ENCODE measurements at places on chromosomes 4 and X. TPM values are rescaled to one million over a fixed set of nuclear protein-coding genes. Genes with fewer than 3 reads are reported as not detected.

DNA sequence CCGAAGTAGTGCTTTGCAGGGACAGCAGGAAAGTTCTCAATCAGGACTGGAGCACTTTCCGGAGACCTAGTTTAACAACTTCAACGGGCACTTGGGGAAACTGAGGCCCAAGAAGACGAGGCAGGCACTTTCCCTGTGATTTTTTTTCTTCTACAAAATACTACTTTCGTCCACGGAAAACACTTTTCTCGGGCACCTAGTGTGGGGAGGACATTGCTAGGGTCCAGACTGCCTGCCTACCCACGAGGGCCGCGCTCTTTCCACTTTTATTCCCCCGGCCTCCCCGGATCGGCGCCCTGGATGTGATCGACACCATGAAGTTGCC is 125.4 kb upstream of the CXorf66 start:
- no peak for DNase-seq

GRCh38 chrX:3532581-3533085 is 180.8 kb downstream of the PRKX start:
- DNase-seq, result no peak

DNA sequence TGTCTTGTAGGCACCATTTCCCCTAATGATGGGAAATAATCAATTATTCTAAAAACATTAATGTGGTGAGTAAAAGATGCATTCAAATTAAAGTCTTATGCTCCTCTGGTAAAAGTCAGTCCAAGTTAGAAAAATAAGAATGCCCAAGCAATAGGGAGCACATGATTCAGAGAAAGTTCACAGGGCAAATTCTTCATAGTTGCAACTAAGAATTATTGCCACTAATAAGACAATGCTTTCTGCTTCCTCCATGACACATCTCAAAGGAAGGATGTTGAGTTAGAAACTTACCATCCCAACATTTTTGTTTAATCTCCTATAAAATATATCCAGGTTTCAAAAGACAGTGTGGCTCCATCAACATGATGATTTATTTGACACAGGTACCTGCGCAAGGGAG is 26.3 kb downstream of the PHOX2B start:
- no peak for DNase-seq

GRCh38 chr4:8609406-8609805 is 16.8 kb downstream of the CPZ start:
- no peak for DNase-seq

Gene CENPVL1
- total RNA-seq, result not detected

GRCh38 chr4:182483685-182484084 is 240.5 kb downstream of the TENM3 start:
- no peak for DNase-seq

DNA sequence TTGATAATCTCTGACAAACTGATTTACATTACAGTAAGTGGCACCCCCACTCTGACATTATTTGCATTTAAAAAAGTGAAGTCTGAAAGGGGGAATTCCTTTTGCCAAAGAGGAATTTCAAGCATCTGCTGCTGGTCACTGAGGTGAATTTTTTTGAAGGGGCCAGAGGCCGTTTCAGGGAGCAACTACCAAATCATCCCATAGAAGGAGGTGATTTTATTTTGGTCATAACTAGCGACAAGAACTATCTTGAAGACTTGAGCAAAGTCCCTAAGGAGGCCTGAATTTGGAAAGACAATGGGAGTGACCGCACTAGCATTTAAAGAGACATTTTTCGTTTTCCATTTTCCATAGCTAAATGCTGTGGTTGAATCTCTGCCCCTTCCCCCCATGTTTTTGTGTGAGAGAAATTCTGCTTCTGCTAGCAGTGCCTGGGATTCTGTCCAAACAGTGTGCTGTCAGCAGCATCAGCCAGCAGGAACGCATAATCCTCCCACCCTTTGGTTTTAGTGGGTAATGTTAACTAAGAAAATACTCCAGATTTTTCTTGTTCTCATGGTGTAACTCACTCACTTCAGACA is 110.1 kb upstream of the MED14 start:
- DNase-seq, result no peak

DNA sequence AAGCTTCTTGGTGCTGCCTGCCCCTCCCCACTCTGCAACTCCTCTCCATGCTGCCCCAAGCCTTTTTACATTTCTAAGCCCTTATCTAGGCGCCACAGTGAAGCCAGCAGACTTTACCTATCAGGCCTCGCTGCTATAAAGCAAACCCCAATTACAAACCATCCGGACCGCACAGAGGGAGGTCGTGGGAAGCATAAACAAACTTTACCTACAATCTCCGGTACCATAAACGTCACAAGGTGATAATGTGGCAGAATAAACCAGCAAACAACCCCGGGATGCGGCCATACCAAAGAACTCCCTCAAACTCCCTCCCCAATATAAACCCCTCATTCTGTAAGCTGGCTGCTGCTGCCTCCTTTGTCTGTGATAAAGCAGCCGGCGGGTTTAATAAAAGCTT is 54.0 kb upstream of the ZCCHC13 start:
- DNase-seq, result no peak
